ENCODE measurements at places on chromosomes 4 and X.

DNA sequence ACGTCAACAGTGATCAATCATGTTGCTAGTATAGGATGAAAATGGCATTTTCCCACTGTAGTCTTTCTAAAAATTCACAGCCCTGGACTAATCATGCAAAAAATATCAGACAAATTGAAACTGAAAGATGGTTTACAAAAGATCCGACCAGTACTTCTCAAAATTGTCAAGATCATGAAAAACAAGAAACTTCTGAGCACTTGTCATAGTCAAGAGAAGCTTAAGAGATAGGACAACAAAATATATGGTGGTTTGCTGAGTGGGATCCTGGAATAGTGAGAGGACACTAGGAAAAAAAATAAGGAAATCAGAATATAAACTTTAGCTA is 101.1 kb downstream of the NAA11 start:
- no peak for DNase-seq

- peak; percentile 69 for DNase-seq
Measured at GRCh38 chrX:12950851-12951594, 23.9 kb upstream of the TMSB4X start.

- DNase-seq = no peak
Measured at GRCh38 chr4:137609718-137610430, 77.6 kb upstream of the PCDH18 start.

- DNase-seq = no peak
Measured at GRCh38 chrX:40988100-40988499, 97.1 kb upstream of the USP9X start.

DNA sequence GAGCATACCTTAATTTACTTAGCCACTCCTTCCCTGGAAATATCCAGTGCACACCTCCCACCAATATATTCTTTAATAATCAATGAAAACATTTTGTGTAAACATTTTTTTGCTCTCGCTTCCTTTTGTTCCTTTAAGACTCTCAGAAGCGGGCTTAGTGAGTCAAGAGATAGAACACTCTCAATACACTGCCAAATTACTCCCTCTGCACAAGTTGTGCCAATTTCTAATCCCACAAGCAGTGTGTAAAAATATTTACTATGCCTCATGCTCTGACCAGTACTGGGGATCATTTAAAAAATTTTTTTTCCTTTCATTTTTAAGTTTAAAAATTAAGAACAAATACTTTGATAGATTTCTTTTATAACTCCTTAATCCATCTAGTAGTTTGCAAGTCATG is 5.1 kb downstream of the MORF4L2 start:
- DNase-seq = no peak

DNA sequence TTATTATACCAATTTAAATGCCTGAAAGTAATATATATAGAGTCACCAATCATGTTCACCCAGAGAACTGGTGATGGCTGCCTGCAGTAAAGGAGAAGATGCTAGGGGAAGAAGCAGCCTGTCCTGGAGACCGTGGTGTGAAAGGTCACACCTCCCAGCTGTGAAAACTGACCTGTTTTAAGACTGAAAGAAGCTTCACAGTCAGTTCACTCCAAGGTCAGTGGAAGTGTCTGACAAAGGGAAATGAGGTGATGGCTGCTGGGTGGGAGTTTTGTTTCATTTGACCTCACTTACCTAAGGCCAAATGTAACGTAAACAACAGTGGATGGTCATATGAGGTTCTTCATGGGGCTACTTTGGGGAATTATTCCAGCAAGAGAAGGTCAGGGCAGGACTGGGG is 352.1 kb upstream of the GATB start:
- DNase-seq = no peak

DNA sequence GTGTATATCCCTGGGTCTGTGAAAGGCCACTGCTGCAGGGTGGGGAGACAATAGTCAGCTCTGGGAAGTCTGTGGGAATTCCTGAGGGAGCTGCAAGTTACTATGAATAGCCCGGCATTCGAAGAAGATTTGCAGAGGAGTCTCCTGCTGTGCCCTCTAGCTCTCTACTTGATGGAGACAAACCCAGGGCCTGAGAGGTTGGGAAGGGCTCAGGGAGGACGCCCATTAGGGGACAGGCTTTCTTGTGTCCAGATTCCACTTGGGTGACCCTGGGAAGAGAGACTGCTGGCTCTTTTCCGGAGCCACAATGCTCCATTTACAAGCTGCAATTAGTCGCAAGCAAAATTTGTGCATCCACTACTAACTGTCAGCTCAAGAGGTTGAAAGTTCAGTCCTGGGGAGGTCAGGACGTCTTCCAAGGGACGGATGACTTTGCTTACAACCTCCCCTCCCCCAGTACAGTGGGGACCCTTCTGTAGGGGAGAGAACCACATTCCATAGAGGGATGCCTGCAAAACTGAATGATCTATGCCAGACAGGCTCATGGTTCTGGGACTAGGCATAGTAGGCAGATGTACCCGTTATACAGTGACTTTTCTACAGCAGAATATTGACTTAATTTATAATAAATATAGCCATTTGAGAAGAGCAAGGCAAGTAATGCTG is 48.2 kb upstream of the PHOX2B start:
- DNase-seq = no peak

GRCh38 chr4:54495091-54495490 is 162.7 kb upstream of the KIT start:
- DNase-seq = no peak

DNA sequence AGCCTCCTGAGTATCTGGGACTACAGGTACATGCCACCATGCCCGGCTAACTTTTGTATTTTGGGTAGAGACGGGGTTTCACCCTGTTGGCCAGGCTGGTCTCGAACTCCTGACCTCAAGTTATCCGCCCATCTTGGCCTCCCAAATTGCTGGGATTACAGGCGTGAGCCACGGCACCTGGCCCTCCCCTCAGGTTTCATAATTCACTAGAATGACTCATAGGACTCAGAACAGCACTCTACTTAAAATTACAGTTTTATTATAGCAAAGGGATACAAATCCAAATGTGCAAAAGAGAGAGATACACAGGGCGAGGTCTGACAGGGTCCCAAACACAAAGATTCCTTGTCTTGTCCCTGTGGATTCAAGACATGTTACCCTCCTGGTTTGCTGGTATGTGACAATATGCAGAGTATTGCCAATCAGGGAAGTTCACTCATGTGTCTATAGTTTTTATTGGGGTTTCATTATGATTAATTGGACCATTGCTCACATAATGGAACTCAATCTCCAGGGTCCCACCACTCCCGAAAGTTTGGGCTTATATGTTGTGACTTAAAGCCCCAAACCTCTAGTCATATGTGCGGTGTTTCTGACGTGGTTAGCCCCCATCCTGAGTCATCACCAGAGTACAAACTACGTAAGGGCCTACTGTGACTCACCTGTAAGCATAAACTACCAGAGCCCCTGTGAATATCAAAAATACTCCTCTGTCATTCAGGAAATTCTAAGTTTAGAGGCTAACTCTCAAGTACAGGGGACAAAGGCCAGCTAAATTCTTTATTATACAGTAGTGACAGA is 5.2 kb downstream of the YIPF6 start:
- no peak for DNase-seq

DNA sequence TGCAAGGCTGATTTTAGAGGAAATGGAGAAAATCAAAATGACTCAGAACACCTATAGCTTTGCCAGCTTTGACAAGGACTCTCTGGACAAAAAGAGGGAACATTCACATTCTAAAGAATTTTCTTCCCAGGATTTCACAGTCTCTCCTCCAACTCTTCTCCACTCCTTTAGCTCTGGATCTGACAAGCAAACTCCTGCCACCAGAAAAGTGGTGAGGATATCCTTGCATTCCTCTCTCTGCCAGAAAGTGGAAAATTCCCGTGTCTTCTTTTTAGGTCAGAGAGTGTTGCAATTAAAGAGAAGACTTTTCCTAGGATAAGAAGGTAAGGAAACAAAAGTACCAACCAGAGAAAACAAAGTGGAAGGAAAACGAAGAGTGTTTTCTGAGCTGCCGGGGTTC is 16.1 kb upstream of the PDGFRA start:
- no peak for DNase-seq

DNA sequence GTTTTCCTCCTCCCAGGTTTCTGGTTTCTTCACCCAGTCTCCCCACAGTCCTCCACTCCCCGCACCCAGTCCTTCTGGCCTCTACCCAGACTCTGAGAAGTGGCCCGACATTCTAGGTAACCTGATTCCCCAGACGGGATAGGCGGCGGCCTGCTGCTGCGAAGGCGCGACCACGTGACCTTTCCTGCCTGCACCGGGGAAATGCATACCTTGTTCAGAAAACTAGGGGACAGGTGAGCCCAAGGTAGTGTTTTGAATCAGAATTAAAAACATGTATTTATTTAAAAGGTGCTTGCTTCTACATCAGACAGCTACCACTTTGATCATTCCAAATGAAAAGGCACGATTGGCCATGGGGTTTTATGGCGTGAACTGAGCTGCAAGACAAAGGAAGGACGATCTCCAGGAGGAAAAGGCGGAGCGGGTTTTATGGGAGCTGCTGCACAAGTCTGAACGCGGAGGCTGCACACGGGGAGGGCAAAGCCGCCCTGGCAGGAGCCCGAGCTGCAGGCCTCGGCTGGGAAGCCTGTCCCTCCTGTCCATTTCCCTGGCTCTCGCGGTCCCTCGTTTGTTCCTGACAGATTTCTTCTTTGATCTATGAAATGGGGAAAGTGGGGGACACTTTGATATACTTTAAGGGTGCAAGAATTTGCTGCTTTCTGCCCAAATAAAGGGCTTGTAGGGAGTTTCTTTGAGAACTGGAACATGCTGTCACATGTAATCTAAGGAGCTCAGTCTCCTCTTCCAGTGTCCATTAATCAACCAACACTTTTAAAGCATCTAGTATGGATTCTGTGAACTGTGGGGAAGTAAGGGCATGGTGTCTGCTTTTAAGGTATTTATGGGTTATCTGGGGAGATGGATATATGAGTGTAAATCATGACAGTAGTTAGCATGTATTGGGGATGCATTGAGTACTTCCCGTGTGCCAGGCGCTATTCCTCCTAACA is 150.9 kb downstream of the SPRY1 start:
- no peak for DNase-seq

DNA sequence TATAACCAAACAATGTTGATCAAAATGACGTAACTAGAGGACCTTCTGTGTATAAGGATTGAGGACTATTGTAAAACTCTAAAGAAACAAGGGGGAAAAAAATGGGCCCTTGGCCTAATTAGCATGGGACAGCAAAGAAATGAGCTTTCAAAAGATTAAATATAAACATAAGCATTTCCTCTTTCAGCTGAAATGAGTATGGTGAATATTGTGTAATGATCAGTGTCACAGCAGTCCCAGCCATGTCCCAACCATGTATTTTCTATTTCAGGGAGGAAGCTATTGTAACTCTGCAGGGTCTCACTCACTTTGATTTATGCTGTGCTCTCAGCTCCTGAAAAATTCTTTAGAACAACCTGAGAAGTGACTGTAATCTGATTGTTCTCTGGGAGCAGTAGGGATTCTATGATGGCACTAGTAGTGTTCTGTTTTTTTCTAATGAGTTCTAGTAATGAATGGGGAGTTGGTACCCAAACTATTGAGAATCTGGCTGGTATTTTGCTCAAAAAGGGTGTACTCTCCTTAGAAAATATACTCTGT is 25.8 kb downstream of the ANXA10 start:
- DNase-seq = no peak
